Uterus (tissue), 4 donors: ENCODE measurements at places on chromosomes 2 and 18. TPM values are rescaled to one million over a fixed set of nuclear protein-coding genes. Genes with fewer than 3 reads are reported as not detected.

Gene GCKR
- total RNA-seq = 0.69 TPM

Gene KCNG2
- total RNA-seq = not detected

Gene ATP8B1
- total RNA-seq = 18.4 TPM

Gene KRTCAP3
- total RNA-seq = not detected

Gene KLHL41
- 0.77 TPM for total RNA-seq

Gene CHN1
- total RNA-seq = 21.1 TPM

Gene SPP2
- total RNA-seq = not detected

Gene NOL4
- not detected for total RNA-seq

Gene BMP10
- total RNA-seq = not detected

Gene ORC4
- 97.3 TPM for total RNA-seq

Gene IGFBP5
- 569 TPM for total RNA-seq

DNA sequence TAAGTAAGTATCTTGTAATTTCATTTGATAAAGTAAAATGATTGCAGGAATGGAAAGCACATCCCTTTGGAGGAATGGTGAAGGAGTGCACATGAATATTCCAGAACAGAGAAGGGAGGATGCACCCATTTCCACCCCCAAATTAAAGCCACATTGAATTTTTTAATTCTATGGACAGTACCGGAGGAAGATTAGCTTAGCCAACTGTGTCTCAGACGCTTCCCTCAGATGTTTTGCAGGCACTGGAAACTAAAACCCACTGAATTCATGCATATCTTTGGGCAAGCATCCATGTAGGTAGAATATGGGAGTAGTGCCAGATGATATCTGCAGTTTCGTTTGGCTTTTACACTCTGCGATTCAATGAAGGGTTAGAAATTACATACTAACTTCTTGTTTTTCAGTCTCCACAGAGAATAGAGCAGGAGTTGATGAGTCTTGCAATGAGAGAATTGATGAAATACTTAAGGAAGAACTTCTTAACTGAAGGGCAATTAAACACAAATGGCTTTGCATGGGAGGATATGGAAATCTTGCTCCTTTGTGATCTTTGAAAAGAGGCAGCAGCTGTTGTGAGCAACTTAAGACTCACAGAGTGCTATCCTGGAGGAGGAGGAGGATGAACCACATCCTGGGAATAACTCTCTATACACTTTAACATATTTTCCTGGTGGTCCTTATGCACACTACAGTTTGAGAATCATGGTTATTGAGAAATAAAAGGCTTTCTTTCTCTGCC is 71.7 kb upstream of the MYO3B start:
- no peak for DNase-seq

GRCh38 chr2:168669151-168669550 is 133.3 kb upstream of the NOSTRIN start:
- DNase-seq = no peak

GRCh38 chr2:143856978-143857377 is 662.9 kb downstream of the ZEB2 start:
- no peak for DNase-seq

DNA sequence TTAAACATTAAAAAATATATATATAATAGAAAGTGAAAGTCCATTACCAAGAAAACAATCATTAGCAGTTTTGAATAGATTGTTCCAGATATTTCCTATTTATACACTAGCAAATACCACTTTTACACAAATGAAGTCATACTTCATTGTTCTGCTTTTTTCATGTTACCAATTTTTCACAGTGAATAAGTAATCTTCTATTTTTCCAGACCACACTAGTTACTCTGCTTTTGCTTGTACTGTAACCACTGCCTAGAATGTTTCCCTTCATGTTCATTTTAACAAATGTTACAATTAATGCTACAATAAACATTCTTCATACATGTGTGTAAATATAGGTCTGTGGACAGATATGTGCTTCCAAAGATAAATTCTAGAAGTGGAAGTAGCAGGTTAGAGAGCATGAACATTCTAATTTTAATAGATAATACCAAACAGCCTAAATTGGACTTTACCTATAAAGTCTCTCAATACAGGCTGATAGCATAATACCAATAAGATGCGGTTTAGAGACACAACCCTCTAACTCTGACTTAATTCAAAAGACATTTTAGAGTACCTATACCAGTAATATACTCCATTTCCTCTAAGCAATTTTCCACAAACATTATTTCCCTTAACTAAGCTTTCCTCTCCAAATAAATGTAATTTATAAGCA is 17.0 kb downstream of the ITSN2 start:
- no peak for DNase-seq

DNA sequence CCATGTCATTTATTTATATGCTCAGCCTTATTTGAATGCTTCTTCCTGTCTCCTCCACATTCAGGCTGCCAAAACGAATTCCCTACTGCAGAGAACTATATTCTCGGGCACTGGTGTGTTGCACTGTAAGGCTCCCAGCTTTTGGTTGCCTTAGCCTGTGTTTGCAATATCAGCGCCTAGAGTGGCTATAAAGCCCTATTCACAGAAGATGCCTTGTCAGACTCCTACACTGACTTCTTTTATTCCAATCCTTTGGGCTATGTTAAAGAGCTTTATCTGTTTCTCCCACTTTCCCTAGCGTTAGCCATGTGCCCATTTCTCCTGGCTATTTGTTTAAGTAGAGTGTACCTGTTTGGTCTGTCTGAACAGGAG is 62.4 kb upstream of the EHBP1 start:
- DNase-seq = no peak

DNA sequence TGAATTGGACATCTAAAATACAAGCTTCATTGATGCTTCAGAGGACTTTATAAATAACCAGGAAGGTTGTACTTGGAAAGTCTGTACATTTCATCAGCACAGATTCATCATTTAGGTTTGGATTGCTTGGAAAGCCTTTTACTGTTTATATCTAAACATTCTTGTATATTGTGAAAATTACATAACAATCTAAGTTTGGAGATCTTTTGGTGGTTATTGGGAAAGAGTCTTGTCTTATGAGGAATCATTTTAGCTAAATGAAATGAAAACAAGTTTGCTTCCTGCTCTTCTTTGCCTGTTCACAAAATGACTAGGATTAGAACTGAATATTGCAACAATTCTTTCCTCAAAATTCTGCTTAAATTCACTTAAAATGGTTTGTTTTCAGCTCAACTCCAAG is 79.3 kb downstream of the ABI2 start:
- no peak for DNase-seq

DNA sequence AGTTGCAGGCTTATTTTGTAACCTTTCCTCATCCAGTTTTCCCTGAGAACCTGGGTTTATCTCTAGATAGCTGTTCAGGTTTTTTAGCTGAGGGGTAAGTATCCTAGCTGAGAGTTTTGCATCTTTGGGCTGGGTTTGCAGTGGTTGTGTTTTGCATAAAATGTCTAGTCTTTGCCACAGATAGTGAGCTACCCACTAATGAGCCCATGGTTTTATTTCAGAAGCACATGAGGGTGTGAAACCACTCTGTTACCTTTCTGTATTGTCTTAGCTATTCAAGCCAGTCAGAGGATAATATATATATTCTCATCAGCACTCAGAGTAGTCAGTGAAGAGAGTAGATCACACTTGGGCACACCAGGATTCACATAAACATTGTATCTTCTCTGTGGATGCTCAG is 24.6 kb upstream of the TXNDC2 start:
- DNase-seq = no peak

- DNase-seq = no peak
Observed at GRCh38 chr2:189287982-189288521, 108.5 kb upstream of the COL5A2 start.

DNA sequence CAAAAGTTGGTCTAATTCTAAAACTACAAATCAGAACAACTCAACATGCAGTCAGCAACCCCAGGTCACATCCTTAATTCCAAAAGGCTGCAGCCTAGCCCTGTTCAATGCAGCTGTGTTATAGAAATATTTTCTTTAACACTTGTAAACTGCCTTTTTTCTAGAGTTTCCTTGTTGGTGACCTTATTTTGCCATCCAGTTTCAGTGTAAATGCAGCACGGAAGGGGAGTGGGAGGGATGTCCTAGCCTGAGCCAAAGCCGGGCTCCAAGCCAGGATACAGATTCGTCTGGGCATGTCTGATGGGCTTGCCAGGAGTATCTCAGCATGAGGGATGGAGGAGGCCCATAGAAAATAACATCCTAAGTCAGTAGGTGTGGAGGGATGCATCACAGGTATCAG is 17.7 kb upstream of the SP3 start:
- DNase-seq = peak; percentile 59

DNA sequence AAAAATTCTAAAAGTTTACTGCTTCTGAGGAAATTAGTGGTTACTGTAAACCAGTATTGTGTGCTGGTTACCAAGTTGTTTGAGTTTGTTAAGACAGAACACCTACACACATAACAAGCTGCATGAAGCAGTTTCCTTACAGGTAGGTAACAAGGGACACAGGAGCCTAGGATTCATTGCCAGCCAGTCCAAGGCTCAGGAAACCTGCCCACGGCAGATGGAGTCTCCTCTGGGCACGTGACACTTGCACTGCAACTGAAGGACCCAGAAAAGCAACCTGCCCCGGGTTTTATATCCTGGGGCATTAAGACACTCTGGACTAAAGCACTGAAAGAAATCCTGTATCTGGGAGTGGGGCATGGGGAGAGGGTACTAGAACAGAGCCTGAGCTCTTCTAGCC is 639.3 kb downstream of the ADCYAP1 start:
- DNase-seq = no peak

- peak; percentile 38 for DNase-seq
Observed at GRCh38 chr2:10161961-10162441, 39.5 kb downstream of the RRM2 start.

GRCh38 chr2:109722026-109722425 is 72.1 kb upstream of the RGPD5 start:
- DNase-seq = no peak

GRCh38 chr2:175399326-175399725 is 217.8 kb upstream of the ATP5MC3 start:
- no peak for DNase-seq

- DNase-seq = no peak
Observed at GRCh38 chr2:220101980-220102379, 474.6 kb downstream of the SLC4A3 start.
